Activated CD4-positive, CD25-positive, alpha-beta regulatory T cell treated with anti-CD3 and anti-CD28 coated beads, Interleukin-2, amount 50 U/mL, for 72 hours (primary cell): ENCODE measurements at places on chromosomes 3 and 15.

DNA sequence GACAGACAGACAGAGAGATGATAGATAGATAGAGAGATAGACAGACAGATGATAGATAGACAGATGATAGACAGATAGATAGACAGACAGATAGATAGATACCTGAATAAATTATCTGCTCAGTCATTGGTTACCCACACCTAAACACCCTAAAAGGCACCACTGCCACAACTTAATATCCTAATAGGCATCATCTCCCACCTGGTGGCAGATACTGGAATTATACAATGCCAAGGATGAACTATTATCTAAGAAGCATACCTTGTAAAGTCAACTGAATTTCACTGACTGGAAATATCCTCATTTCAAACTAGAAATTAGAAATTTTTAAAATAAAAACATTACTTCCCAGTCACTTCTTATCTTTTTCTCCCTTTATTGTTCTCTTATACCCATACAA, 19.4 kb upstream of the ATP8B4 start:
- no peak for DNase-seq

DNA sequence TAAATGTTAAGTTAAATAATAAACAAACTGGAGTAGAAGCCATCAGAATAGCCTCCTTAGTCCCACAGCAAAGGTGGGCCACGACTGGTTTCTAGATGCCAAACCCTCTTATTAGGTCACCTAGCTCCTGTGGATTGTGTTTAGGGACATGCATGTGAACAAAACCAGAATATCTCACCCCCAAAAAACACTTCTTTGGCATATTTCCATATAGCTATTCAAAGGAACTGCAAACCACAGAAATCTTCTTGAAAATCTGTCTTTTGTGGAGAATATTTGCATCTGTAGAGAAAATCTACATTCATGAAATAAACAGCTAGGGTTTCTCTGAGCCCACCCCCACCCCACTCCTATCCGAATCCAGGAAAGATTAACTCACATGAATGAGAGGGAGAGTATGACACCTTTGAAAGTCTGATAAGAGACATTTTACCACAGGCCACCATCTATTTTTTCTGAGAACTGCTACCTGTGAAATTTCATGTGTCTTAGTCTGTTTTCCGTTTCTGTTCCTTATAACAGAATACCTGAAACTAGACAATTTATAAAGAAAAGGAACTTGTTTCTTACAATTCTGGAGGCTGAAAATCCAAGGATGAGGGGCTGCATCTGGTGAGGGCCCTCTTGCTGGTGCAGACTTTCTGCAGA, 159.4 kb downstream of the NEK10 start:
- no peak for DNase-seq

- no peak for DNase-seq
Measured at GRCh38 chr15:88719654-88720053, 80.8 kb downstream of the ISG20 start.

DNA sequence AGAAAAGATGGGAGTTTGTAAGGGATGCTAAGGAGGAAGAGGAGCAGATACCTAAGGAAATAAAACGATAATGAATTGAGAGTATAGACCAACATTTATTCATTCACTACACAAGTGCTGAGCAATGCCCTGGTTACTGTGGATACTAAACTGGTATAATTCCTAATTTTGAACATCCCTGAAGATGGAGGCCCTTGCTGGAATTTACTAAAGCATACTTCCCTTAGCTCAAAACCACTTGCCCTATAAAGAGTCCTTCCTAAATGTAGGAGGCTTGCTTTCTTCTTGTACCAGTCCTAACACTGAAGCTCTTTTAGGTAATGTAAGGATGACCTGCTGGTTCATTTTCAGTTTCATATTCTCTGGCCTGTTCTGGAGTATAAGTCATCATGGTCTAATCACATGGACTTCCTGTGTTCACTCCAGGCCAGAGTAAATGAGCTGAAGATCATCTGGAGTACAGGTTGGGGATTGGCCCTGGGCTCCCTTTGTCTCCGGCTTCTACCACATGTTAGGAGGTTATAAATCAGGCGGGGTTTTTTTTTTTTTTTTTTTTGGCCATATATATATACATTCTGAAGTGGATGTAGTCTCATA, 40.1 kb upstream of the MTMR10 start:
- DNase-seq, result no peak

DNA sequence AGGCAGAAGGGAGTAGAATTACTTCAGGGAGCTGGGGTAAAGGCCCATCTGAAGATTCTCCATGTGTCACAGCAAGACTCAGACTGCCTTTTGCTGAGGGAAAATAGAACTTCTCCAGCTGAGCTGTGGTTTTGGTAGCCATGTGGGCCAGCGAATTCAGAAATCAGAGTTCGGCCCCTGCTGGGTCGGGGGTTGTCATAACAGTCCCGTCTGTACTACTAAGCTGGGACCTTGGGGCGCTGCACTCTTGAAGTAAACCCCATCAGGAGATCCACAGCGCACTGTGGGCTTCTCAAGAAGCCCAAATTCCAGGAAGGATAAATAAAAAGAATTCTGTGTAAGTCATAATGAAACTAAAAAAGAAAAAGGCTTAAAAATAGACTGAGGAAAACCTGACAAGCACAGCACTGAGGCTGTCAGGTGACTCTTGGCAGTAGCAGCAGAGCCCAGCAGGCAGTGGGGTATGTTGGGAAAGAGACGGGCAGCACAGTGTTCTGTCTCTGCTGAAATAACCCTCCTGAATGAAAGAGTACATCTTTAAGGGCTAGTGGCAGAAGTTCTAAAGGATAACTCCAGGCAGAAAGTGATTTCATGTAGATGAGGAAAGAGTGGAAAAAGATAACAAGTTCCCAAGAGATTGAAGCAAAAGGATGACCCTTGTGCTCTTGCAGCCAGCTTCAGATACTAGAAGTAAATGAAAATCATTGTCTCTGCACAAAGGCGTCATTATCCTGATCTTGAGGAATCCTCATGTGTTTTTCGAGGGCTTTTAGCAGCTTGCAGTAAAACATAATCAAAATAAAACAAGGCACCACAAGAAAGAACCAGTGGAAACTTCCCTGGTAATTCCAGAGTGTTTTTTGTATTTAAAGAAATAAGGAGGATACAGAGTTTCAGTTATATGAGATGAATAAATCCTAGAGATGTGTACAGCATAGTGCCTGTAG, 74.5 kb downstream of the RAB7A start:
- no peak for DNase-seq

DNA sequence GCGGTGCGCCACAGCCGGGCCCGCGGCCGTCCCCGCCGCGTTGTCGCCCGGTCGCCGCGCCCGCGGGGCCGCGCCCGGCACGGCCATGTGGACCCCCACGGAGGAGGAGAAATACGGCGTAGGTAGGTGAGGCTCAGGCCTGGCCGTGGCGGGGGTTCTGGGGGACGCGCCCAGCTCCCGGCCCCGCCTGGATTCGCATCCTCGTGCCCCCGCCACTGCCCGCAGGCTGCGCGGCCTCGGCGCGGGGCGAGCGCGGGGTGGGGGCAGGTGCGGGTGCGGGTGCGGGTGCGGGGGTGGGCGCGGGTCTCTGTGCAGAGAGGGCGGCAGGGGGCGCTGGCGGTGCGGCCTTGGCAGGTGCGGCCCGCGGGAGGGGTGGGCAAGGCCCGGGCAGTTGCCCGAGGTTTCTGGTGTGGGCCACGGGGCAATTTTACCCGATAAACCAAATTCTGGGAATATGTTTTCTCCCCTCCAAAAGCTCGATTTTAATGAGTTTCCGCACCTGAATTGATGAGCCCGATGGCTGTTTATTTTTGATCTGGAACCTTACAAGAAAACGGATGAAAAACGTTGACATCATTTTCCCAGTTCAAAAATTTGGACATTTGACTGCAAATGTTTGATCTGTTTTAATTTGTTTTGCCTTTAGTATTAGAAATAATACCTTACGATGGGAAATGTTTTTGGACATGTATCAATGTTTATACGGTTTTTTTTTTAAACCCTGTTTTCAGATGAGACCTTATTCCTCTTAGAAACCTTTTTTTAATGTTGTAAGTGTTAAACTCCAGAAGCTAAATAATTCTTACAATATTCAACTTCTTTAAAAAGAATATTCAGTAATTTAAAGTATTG, 678 bp downstream of the DOCK3 start:
- peak; percentile 69 for DNase-seq

DNA sequence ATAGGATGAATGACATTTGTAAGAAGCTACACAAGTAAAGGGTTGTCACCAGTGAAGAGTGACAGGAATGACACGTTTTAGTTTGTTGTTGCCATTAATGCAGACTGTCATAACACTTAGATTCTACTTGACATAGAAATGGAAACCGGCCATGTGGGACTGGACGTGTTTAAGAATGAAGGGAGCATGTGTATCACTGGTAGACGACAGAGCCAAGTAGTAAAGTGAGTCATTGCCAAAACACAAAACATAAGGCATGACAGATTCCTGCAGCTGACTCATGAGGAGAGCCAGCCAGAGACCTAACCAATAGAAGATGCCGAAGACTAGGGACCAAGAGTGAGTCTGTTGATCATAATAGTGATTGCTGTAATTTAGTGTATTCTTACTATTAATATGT, 106.2 kb upstream of the PLAAT1 start:
- DNase-seq, result no peak

DNA sequence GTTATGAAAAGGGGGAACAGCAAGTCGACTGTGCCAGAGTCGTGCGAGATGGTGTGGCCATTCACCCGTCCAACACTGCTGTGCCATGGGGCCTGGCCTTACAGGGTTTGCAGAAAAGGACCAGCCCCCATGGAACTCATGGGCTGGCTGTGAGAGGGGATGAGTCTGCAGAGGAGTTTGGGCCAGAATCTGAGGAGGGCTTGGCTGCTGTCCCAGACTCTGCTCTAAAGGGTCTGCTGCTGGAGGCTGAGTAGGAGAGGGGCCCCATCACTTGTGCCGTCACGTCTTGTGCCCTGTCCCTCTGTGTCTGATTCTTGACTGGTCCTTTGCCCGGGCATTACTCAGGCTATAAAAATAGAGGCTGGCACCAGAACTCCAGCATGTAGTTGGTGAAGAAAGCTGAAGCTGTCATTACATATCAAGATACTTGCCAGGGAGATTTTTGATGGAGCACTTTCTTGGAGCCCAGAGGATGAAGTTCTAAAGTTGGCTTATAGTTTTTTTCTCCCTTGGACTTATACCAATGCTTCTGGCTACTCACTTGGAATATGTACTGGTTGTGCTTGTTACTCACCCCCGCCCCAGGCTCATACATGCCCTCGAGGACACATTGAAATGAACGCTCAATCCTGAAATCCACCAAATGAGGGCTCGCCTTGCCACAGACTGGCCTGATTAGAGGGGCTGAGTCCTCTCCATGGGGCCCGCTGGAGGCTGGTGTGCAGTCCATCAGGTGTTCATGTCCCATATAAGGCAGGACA, 10.2 kb downstream of the PXYLP1 start:
- no peak for DNase-seq

DNA sequence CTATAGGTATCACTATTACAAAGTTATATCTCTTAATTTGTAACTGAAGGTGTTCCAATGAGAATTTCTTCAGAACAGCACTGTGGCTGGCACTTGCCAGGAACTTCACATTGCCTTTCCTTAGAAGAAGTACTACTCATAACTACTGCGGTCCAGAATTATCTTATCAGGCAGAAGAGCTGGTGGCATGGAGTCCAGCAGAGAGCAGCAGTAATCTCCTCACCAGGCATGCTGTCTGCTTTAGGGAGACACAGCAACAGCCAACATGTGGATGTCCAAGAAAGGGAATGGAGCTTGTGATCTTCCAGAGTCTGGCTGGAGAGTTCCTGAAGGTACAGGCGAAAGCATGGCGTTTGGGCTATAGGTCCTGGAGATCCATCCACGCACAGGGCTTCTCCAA, 919.7 kb upstream of the NR2F2 start:
- DNase-seq, result no peak

- no peak for DNase-seq
Measured at GRCh38 chr3:197354568-197355001, 56.2 kb upstream of the DLG1 start.

DNA sequence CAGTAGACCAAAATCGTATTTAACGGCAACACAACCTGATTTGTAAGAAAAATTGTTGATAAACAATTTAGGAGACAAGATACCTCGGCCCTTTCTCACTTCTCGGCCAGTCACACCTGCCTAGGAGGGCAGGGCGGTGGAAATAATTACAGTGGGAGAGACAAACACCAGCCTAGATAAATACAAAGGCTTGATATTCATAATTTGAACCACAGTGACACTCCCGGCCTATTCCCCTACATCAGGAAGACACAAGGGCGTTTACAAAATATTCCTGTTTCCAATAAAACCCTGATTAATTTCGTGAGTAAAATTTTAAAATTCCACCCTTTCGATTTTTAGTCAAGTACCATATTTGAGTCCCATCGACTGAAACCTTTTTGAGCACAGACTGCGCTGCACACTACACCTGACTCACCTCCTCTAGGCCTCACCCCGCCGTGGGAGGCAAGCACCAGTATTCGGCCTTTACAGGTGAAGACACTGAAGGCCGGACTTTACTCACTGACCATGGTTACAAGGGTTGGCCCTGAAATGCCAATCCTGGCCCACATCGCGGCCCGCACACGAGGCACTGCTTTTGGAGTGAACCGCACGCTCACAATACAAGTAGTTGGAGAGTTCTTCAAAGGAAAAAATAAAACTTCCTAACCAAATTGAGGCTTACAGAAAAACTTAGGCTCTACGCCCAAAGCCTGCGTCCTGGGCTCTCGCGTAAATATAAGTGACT, 794 bp downstream of the ARPP19 start:
- DNase-seq, result peak; percentile 57

- peak; percentile 46 for DNase-seq
Measured at GRCh38 chr3:72310419-72311380, 525.8 kb upstream of the PROK2 start.

DNA sequence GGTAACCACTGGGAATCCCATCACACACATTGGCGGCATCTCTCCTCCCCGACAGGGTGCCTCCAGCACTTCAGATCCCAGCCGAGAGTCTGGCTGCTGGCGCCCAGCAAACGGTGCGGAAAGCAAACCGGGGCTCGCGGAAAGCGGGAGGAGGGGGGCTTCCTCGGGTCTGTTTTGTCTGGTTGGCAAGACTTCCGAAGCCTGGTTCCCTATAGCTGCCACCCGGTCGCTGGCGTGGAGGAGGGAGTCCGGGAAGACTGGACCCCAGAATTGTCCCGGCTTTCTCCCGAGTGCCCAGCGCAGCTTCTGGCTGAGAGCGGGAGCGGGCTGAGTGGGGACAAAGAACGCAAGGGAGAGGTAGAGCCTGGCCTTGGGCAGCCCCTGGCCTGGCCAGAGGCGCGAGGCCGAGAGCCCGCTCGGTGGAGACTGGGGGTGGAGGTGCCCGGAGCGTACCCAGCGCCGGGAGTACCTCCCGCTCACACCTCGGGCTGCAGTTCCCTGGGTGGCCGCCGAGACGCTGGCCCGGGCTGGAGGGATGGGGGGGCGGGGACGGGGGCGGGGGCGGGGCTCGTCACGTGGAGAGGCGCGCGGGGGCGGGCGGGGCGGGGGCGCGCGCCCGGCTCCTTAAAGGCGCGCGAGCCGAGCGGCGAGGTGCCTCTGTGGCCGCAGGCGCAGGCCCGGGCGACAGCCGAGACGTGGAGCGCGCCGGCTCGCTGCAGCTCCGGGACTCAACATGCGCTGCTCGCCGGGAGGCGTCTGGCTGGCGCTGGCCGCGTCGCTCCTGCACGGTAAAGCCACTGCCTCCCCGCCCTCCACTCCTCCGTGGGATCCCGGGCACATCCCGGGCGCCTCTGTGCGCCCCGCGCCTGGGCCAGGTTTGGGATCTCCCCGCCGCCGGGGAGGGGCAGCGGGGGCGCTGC, at the start of gene CHRNA7:
CHRNA7 (plus strand) TSS at position 654 of the 920 bp plus-strand sequence; CDS start at position 734, 80 bp downstream.
- DNase-seq, result no peak

GRCh38 chr3:16361087-16361486, 96.1 kb downstream of the OXNAD1 start:
- no peak for DNase-seq

GRCh38 chr3:170967126-170967525, 58.7 kb upstream of the EIF5A2 start:
- no peak for DNase-seq
